ENCODE measurements at places on chromosomes 11 and 22.

DNA sequence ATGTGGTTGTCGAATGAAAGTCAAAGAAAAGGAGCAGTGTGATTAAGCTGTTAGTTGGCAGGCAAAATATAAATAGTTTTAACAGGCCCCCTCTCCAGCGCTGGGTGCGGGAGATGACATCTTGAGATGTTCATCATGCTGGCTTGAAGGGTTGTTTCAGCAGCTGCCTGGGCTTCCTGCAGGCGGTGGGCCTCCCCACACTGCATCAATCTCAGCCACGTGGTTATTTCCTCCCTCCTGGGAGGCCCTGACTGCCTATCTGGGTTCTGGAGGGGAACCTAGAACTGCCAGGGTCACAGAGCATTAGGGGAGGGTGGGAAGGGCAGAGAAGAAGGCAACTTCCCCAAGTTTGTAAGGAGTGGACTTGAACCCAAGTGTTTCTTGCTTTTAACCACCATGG, 173.3 kb upstream of the SYT13 start:
- no peak for ATAC-seq

- ATAC-seq: no peak
These were observed 20.2 kb upstream of the TREH start for GRCh38 chr11:118699506-118700220.

DNA sequence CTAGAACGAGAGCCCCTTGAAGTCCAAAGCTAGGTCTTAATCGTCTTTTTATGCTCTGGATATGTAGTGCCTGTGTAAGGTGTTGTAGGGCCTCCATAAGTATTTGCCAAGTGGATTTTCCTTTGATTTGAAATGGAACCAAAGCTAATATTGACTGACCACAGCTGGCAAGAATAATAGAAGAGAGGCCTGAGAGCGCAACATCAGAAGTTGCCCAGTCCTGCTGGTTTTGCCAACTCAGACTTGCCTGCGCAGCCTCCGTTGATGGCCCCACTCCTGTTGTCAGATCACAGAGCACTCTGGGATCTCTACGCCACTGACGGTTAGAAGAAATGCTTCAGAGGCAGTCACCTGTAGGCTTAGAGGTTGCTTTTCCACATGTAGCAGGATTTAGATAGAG, 251.2 kb downstream of the TENM4 start:
- ATAC-seq: no peak

GRCh38 chr11:76153571-76153923, 52.8 kb downstream of the WNT11 start:
- ATAC-seq: no peak

Measured in esophagus mucosa (tissue), 1 donor.